Amniotic stem cell (primary cell): ENCODE measurements at places on chromosomes 1 and 21.

- no peak for DNase-seq
These were observed 24.5 kb upstream of the DISC1 start for GRCh38 chr1:231601824-231602672.

GRCh38 chr1:42137766-42138165, 15.4 kb upstream of the GUCA2B start:
- no peak for DNase-seq

GRCh38 chr1:172322219-172323061, 98.0 kb upstream of the C1orf105 start:
- peak; percentile 42 for DNase-seq

- DNase-seq = no peak
These were observed 113.0 kb downstream of the SMYD3 start for GRCh38 chr1:246394121-246394520.

GRCh38 chr1:170790651-170791071, 126.7 kb downstream of the PRRX1 start:
- peak; percentile 65 for DNase-seq

DNA sequence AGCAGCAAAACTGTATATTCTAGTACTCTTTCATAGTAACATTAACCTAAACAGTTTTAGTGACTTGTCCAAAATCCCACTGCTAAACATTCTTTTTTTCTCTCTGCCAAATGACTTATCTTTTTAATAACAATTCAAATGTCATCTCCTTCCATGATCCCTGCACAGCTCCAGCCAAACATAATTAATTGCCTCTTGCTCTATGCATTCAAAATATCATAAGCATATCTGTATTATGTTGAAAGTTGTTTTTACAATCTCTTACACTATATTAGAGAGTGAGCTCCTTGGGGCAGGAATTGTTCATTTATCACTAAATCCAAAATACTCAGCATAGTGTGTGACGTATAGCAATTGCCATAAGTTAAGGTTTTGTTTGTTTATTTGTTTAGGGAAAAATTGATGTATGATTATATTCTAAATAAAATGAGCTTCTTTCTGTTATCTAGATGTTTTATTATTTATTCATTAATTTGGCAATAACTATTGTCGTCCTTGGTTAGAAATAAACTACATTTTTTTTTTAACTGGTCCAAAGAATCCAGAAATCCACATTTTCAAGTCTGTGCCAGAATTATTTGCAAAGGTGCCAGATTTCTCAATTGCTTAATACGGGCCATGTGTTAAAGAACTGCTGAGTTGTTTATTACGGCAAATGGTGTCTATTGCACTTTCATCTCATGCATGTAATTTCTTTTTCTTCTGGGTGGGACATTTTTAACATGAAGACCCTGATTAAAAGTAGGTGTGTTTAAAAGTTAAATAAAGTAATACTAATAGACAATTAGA, 577.2 kb upstream of the ZRANB2 start:
- no peak for DNase-seq

DNA sequence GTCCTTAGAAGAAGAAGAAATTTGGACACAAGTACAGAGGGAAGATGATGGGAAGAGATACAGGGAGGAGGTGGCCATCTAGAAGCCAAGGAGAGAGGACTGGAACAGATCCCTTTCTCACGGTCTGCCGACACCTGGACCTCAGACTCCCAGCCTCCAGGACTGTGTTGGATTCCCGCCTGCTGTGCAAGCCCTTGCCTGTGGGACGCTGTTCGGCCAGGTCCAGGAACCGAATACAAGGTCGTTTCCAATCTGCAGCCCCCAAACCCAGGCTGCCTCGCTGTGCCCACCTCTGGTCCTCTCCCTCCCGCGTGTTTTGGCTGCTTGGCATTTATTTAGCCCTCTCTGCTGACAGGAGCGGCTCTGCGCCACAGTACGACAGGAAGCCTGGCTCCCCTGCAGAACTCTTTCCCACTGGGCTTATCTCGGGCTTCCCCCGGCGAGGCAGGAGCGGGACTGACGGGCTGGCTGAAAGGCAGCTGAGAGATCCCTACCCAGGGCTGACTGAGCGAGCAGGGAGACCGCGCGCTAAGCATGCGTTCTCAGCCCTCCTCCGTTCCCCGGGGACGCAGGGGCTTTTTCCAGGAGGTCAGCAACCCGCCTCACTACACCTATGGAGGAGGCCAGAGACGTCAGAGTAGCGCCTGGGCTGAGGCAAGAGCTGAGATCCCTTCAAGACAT, 238.4 kb downstream of the TNR start:
- no peak for DNase-seq

DNA sequence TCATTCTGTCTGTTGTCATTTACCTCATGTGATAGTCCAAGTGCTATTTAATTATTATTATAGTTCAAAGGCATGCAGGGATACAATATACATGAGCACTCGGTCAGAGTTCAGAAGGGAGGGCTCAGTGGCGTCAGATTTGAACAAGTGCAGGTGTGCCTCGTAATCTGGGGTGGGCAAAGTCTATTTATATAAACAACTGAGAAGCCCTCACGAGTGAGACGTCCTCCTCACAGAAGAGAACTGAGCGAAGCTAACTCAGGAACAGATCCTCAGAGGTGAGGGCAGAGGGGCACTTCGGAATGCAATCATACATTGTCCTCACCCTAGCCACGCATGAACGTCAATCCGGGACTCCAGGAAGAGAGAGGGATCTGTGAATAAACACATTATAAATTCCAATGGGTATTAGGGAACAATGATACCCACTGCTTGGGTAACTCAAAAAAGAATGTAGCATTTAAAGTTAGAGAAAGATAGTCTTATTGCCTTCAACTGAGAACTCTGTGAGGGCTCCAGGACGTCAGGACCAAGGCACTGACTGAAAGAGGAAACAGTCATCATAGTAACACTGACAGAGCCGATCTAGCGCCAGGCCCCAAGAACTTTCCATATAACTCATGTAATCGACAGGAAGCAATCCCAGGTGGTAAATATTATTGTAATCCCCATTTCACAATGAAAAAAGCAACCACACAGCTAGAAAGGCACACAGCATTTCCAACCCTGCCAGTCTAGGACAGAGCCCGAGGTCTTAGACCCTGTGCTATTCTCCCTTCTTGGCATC, 127.1 kb upstream of the B3GALT2 start:
- no peak for DNase-seq

- DNase-seq = no peak
These were observed 36.4 kb downstream of the ZNF697 start for GRCh38 chr1:119611701-119612113.

DNA sequence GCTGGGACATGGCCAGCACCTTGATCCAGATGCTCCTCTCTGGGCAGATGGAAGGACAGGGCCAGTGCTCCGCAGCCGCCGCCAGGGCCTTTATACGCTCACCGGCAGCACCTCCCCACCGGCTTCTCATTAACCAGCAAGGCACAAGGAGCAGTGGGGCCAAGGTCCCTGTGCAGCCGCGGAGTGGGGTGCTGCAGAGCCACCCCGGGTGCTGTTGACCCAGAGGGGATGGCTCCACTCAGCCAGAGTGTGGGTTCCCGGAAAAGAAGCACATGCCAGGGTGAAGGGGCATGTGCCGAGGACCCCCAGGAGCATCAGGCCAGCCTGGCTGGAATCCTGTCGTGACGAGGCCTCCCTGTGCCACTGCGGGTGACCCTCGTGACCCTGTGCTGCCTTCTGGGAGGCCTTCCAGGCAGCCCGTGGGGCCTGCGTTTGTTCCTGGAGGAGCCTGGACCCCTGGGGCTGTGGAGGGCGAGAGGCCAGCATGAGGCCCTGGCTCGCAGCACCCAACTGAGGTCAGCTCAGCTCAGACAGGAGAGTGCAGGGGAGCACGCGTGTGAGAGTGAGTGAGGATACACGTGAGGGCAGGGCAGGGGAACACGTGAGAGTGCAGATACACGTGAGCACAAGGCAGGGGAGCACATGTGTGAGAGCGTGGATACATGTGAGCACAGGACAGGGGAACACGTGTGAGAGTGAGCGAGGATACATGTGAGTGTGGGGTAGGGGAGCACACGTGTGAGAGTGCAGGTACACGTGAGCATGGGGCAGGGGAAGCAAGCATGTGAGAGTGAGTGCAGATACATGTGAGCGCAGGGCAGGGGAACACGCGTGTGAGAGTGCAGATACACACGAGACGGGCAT, at the start of gene FTCD:
Gene FTCD, minus strand, starts transcription at position 66 of the 864 bp plus-strand sequence. Its CDS starts 56 bp downstream, at position 10.
- no peak for DNase-seq

DNA sequence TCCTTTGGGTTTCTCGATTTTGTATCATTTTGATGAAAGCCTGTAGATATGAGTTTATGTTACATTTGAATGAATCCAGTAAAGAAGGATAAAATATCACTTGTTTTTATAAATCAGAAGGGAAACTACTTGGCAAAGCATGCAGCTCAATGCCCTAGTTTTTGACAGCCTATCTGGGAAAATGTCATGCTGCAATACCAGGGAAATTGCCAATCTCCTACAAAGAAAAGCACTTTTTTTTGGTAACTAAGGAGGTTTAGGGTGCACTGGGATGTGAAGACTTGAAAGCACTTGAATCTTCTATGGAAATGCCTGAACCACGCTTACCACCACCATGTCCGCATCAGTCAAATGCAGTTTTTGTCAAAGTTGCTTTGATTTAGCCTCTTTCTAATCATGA, 446.9 kb upstream of the LRRC7 start:
- DNase-seq = no peak

DNA sequence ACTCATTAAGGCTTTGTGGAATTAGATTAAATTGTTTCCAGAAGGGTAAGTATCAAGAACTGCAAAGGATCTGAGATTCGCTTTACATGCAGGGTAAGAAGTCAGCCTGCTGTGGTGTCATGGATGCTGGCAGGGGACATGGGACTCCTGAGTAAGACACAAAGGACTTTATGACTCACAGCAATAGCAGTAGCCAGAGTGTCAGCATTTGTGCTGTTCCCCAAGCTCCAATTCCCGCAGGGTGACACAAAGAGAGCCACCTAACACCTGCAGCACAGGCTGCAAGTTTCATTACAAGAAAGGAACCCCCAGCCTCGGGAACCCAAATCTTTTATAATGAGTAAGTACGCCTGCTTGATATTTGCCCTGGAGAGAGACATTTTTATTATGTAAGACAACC, 298.1 kb upstream of the POU3F1 start:
- DNase-seq = no peak

GRCh38 chr1:9169601-9170137, 40.8 kb upstream of the GPR157 start:
- no peak for DNase-seq

DNA sequence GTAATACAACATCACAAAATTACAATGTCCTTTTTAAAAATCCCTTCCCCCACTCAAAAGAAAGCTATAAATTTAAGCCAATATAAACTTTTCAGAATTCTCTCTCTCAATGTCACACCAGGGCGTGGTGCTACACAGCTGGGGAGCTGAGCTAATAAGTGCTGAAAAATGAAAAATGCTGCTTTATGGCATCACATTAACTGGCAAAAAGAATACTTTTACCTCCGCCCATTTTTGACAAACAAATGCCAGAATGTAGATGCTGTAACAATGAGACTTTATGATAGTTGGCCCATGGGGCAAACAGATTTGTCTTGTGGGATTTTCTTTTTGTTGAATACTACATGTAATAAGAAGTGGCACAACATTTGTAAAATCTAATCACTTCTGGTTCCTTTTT, 12.7 kb upstream of the LYPLAL1 start:
- no peak for DNase-seq
